Sigmoid colon (tissue), 7 donors: ENCODE measurements at places on chromosomes 16 and 17. TPM values are rescaled to one million over a fixed set of nuclear protein-coding genes. Genes with fewer than 3 reads are reported as not detected.

The MT1G gene
- polyA plus RNA-seq: 2,487 TPM

The TEKT1 gene
- not detected for polyA plus RNA-seq

The KRTAP9-4 gene
- not detected for polyA plus RNA-seq

The KRT222 gene
- polyA plus RNA-seq: 0.35 TPM

The SLC12A3 gene
- not detected for polyA plus RNA-seq

The CA7 gene
- 154 TPM for polyA plus RNA-seq

The TNFRSF13B gene
- 15.2 TPM for polyA plus RNA-seq

The CD300H gene
- polyA plus RNA-seq: 0.20 TPM

The UBE2G1 gene
- 31.7 TPM for polyA plus RNA-seq

The KRT9 gene
- polyA plus RNA-seq: not detected

The ADAP2 gene
- 15.0 TPM for polyA plus RNA-seq

The GPR139 gene
- not detected for polyA plus RNA-seq

The MYH8 gene
- polyA plus RNA-seq: not detected

The IKZF3 gene
- polyA plus RNA-seq: 12.3 TPM

The TP53TG3B gene
- not detected for polyA plus RNA-seq

The SRSF2 gene
- 107 TPM for polyA plus RNA-seq

The TBC1D3B gene
- 4.8 TPM for polyA plus RNA-seq

The TBX4 gene
- not detected for polyA plus RNA-seq

The PRR35 gene
- not detected for polyA plus RNA-seq

The PPL gene
- 4.6 TPM for polyA plus RNA-seq

The PIRT gene
- polyA plus RNA-seq: 0.46 TPM

The KRTAP4-6 gene
- not detected for polyA plus RNA-seq

The PIK3R6 gene
- 1.2 TPM for polyA plus RNA-seq

The NUPR1 gene
- 48.6 TPM for polyA plus RNA-seq

The CRAMP1 gene
- 2.4 TPM for polyA plus RNA-seq

The KCNH6 gene
- polyA plus RNA-seq: not detected

The SYCE1L gene
- 0.92 TPM for polyA plus RNA-seq

The WNT3 gene
- under 0.01 TPM for polyA plus RNA-seq

The RASL10B gene
- not detected for polyA plus RNA-seq

The MYO15A gene
- 0.73 TPM for polyA plus RNA-seq

The NAA60 gene
- 55.9 TPM for polyA plus RNA-seq

The STH gene
- polyA plus RNA-seq: not detected

The TNFRSF17 gene
- polyA plus RNA-seq: 1.8 TPM

The PVALEF gene
- polyA plus RNA-seq: not detected

The PRR11 gene
- 1.2 TPM for polyA plus RNA-seq

The CPHXL2 gene
- polyA plus RNA-seq: not detected

The TEX19 gene
- polyA plus RNA-seq: not detected

The PYCARD gene
- 107 TPM for polyA plus RNA-seq

The CDRT15 gene
- polyA plus RNA-seq: not detected

The PRDM7 gene
- polyA plus RNA-seq: not detected

The KRT32 gene
- not detected for polyA plus RNA-seq

The CBFB gene
- polyA plus RNA-seq: 9.6 TPM

The TPSB2 gene
- 27.6 TPM for polyA plus RNA-seq

The GH2 gene
- polyA plus RNA-seq: not detected

The SLC5A10 gene
- polyA plus RNA-seq: not detected

The MFSD6L gene
- 4.9 TPM for polyA plus RNA-seq

The SLC6A2 gene
- not detected for polyA plus RNA-seq

The RAB37 gene
- 15.2 TPM for polyA plus RNA-seq

The SLC4A1 gene
- not detected for polyA plus RNA-seq

The ITGA2B gene
- not detected for polyA plus RNA-seq

The GAS2L2 gene
- not detected for polyA plus RNA-seq

The AATK gene
- 4.2 TPM for polyA plus RNA-seq

The BIRC5 gene
- polyA plus RNA-seq: 3.6 TPM

The ATP1B2 gene
- polyA plus RNA-seq: 0.60 TPM
